Esophagus squamous epithelium (tissue), 5 donors: ENCODE measurements at places on chromosomes 3 and 15.

GRCh38 chr3:38021196-38021595 lies 8.2 kb downstream of the PLCD1 start:
- DNase-seq, result no peak

DNA sequence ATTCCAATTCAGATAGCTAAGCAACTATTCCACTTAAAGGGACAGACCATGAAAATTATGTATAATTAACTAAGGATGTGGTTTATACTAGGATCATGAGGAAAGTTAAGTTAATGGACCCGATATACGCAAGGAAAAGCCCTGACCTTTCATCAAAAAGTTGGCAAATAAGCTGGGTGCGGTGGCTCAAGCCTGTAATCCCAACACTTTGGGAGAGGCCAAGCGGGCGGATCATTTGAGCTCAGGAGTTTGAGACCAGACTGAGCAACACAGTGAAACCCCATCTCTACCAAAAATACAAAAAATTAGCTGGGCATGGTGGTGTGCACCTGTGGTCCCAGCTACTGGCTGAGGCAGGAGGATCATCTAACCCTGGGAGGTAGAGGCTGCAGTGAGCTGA lies 39.6 kb downstream of the SCAP start:
- DNase-seq, result no peak

GRCh38 chr3:69368129-69368741 lies 17.7 kb downstream of the FRMD4B start:
- DNase-seq, result no peak

- DNase-seq, result no peak
Observed at GRCh38 chr3:78645628-78646310, 1122.0 kb downstream of the ROBO1 start.

- no peak for DNase-seq
Observed at GRCh38 chr3:67765575-67765974, 111.2 kb upstream of the SUCLG2 start.

DNA sequence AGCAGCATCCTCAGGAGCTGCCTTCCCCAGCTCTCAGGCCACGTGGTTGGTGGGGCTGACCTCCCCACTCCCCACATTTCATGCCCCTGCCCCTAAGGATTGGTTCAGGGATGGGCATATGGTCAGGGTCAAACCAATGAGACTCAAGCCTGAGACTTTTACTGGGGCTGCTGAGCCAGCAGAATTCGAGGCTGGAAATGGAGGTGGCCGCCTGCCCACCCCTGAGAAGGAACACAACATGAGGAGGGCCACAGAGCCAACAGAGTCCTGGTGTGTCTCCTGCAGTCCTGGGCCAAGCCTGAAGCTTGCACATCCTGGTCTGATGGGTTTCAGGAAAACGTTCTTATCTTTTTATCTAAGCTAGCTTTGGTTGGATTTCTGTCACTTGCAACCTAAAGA lies 5.9 kb downstream of the EHD4 start:
- DNase-seq, result no peak

DNA sequence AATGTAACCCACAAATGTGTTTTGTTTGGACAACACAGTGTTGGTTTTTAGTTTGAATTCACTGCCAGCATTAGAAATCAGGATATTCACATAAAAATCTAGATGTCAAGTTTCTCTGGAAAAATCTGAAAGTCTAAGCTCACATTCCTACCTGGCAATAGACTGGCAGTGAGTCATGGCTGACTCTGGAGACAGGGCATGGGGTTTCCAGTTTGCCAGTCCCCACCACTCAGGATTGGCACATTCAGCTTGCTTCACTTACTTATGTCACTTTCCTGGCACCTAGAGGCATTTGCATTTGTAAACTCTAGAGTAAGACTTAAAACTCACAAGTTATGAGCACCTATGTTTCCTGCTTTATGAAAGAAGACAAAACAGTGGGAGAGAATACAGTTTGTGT lies 19.1 kb upstream of the SEC61A1 start:
- no peak for DNase-seq
